Brain (organoid and tissue), 16 donors: ENCODE measurements at places on chromosomes 11 and 22.
A peak's percentile ranks its signal among the peaks of the same experiment; 100 is the strongest.

- DNase-seq, result no peak
Measured at GRCh38 chr11:36041988-36042611, 98.2 kb downstream of the LDLRAD3 start.

- peak; percentile 23 for DNase-seq
Measured at GRCh38 chr11:18624161-18624560, 10.0 kb downstream of the SPTY2D1 start.

GRCh38 chr11:14258221-14258935, 100.6 kb downstream of the RRAS2 start:
- no peak for DNase-seq

GRCh38 chr11:69949327-69949726, 128.8 kb upstream of the ANO1 start:
- DNase-seq, result no peak

DNA sequence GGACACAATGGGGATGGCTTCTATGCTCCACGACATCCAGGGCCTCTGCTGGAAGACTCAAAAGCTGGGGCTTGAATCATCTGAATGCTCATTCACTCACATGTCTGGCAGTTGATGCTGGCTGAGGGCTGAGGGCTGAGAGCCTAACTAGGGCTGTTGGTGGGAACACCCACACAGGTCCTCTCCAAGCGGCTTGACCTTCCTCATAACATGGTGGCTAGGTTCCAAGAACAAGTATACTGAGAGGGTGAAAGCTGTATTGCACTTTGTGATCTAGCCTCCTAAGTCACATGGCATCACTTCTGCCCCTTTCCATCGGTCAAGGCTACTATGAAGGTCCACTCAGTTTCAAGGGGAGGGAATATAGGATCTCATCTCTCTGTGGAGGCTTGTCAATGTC, 7.5 kb downstream of the TMEM151A start:
- DNase-seq, result no peak
